Stimulated activated CD4-positive, alpha-beta T cell treated with anti-CD3 and anti-CD28 coated beads, Interleukin-1b, Interleukin-23, amount 100 ng/mL, for 4 hours (primary cell): ENCODE measurements at places on chromosomes 4 and X.

- DNase-seq: no peak
Measured at GRCh38 chr4:124745985-124746801, 33.7 kb upstream of the ANKRD50 start.

DNA sequence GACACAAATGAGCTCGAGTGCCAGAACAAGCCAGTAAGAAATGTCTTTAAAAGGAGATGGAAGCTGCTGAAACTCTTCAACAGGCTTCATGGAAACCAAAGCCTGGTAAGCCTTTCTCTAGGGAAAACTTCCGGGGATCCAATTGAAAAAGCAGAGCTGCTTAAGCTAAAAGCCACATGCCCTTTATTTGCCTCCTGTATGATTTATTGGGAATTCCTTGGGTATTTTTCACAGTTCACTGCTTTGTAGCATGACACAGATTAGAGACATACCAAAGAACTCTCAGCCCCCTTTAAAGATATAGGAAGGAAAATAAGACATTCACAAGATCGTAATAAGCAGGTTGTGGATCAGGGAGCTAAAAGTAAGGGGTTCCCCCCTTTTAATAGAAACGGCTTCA lies 6.5 kb upstream of the ARHGAP6 start:
- DNase-seq: no peak

GRCh38 chr4:189092581-189092980 lies 848.1 kb upstream of the FRG1 start:
- no peak for DNase-seq

- no peak for DNase-seq
Measured at GRCh38 chr4:8328866-8329559, 59.5 kb downstream of the HTRA3 start.

GRCh38 chr4:69781458-69782418 lies 21.3 kb upstream of the SULT1B1 start:
- DNase-seq: no peak

DNA sequence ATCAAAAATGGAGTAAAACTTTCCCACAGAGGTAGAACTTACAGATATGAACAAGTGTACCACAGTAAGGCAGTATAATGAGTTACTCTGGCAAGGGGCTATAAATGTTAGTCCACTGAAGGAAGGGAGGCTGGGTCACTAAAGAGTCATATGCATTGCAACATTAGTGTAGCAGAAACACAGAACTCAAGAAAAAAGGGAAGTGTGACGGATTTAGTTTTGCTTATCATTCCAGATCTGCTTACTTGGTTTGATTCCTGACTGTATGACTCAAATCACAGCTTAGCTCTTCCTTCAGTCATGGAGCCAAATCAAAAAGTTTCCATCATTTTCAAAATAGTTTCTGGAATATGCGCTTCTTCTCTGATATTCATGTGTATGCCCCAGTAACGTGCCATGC lies 148.7 kb downstream of the FSTL5 start:
- DNase-seq: no peak

DNA sequence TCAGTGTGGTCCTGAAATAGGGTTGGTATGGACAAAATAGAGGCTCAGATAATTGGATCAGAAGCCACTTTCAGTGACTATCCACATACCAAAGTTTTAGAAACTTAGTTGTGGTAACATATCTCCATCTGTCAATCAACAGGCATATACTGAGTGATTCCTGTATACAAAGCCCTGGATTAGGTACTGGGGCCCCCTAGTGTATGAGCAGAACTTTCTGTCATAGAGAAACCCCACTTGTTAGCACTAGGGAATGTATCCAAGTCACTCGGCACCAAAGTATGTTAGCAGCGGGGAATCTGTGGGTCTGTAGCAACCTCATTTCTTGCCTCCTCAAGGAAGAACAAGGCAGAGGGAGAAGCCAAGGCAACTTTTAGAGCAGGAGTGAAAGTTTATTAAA lies 50.7 kb downstream of the MAP7D3 start:
- no peak for DNase-seq

DNA sequence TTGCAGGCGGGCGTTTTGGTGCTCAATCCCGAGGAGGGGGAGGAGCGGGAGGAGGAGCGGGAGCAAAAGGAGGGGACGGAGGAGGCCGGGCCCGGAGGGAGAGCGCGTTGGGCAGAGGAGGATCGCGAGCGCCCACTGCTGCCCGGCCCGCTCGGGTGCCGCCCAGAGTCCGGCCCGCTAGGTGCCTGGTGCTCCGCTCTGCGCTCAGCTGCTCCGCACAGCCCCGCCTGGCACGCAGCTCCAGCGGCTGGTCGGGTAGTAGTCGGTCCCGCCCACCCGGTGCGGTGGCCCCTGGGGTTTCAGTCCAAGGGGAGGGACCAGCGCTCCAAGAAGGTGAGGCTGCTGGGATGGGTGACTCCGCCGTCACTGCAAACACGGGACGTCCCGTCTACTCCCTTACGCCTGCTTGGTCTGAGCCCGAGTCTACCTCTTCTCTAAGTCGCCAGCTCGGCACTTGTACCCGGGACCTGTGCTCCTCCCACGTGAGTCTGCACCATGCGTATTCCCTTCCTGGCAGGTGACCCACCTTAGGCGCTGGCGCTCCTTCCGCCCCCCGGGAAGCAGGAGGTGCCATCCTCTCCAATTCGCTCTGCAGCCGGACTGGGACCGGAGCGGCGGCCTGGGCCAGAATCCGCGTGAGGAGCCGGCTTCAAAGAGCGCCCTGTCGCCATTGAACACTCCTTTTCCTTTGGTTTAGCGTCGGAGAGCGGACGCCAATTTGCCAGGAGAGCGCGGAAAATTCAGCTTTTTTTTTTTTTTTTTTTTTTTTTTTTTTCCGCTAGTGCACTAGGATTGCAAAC lies 405 bp upstream of the HS3ST1 start:
- DNase-seq: peak; percentile 24

DNA sequence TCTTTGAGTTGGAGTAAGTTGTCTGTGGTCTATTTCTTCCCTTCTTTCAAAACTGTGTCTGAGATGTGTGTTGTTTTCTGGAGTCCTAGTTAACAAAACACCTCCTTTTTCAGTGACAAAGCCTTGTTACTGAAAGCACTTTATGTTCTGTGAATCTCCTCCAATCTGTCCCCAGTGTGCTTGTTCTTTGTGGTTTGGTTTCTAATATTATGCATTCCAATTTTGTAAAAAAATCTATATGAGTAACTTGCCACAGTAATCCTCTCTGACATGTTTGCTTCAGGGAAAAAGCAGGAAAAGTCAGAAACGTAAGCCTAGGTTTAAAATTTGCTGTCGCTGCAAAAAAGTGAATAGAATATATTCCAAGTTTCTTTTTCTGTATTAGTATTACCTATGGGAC lies 12.4 kb downstream of the PRRG1 start:
- no peak for DNase-seq

GRCh38 chr4:21625447-21625846 lies 323.1 kb downstream of the KCNIP4 start:
- no peak for DNase-seq

DNA sequence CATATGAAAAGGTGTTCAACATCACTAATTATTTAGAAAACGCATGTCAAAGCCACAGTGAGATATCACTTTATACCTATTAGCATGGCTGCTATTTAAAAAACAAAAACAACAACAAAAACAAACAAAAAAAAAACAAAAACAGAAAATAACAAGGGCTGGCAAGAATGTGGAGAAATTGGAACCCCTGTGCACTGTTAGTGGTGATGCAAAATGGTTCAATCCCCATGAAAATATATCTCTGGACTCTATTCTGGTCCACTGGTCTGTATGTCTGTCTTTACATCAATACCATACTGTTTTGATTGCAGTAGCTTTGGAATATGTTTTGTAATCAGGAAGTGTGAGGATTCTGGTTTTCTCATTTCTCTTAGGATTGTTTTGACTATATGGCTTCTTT lies 43.6 kb upstream of the SPP1 start:
- DNase-seq: no peak

DNA sequence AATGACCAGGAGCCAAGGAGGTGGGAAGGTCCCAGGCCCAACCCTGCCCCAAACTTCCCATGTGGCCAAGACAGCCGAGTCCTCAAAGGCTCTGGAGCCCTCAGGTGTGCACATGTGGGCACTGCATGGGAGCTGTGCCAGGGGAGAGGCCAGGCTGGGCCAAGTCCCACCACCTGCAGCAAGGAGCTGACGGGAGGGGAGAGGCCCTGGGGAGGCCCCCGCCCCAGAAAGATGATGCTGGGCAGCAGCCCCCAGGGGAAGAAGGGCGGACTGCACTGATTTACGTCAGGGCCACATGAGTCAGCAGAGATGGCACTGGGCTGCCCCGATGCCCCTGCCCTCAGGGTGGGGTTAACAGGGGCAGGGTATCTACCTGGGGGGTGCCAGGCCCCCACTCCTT lies 1.4 kb downstream of the L1CAM start:
- no peak for DNase-seq

- no peak for DNase-seq
Measured at GRCh38 chrX:916230-916599, 285.6 kb downstream of the SHOX start.

GRCh38 chrX:85084770-85085393 lies 81.2 kb downstream of the APOOL start:
- no peak for DNase-seq

- DNase-seq: no peak
Measured at GRCh38 chr4:186240848-186241491, 13.7 kb downstream of the KLKB1 start.

- DNase-seq: no peak
Measured at GRCh38 chr4:168451744-168452390, 28.4 kb downstream of the DDX60L start.

DNA sequence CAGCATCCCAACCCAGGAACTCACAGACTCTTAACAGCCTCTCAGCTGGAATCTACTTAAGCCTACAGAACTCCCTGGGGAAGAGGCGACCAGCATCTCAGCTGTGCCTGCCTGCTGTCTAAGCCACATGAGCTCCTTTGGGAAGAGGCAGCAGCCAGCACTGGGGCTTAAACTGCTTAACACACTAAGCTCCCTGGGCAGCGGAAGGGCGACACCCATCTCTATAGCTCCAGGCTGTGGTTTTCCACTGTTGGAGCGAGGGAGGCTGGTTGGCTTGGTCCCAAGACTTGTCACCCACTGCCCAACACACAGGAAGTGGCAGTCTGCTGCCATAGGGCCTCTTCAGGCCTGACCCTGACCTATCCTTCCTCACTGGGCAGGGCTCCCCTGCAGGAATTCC lies 1544.1 kb upstream of the ADGRL3 start:
- no peak for DNase-seq

DNA sequence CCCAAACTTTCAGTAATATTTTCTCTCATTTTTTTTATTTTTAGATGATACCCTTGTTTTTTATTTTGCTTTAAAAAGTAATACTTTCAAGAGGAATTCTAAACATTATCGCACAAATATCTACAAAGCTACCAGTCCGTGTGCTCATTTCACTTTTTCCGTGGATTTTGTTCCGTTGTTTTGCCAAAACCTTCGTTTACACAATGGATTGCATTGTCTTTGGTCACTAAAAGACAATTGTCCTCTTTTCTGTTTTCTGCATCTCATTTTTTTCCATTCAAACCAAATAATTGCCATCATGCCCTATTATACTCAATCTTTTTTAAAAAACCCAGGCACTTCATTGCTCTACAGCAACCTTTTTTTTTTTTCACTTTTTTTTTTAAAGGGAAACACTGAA lies 214.9 kb downstream of the CXXC4 start:
- DNase-seq: no peak

DNA sequence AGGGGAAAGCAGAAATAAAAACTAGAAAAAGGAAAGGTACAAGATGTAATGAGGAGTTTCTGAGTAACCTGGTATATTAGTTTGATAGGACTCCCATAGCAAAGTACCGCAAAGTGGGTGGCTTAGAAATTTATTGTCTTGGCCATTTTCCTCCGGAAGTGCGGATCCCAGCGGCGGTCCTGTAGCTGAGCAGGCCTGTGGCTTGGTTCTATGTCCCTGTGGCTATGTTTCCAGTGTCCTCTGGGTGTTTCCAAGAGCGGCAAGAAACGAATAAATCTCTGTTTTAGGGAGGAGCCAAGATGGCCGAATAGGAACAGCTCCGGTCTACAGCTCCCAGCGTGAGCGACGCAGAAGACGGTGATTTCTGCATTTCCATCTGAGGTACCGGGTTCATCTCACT lies 44.0 kb upstream of the LDB2 start:
- no peak for DNase-seq

GRCh38 chrX:44224760-44225159 lies 118.7 kb downstream of the EFHC2 start:
- no peak for DNase-seq

- no peak for DNase-seq
Measured at GRCh38 chr4:68406479-68406859, 40.8 kb upstream of the TMPRSS11E start.

- DNase-seq: no peak
Measured at GRCh38 chr4:159540038-159540437, 437.2 kb downstream of the RAPGEF2 start.

GRCh38 chrX:74383611-74384010 lies 37.7 kb upstream of the SLC16A2 start:
- no peak for DNase-seq

- no peak for DNase-seq
Measured at GRCh38 chrX:77918568-77918967, 8.1 kb downstream of the ATP7A start.
